ENCODE measurements at places on chromosomes 3 and 15.

DNA sequence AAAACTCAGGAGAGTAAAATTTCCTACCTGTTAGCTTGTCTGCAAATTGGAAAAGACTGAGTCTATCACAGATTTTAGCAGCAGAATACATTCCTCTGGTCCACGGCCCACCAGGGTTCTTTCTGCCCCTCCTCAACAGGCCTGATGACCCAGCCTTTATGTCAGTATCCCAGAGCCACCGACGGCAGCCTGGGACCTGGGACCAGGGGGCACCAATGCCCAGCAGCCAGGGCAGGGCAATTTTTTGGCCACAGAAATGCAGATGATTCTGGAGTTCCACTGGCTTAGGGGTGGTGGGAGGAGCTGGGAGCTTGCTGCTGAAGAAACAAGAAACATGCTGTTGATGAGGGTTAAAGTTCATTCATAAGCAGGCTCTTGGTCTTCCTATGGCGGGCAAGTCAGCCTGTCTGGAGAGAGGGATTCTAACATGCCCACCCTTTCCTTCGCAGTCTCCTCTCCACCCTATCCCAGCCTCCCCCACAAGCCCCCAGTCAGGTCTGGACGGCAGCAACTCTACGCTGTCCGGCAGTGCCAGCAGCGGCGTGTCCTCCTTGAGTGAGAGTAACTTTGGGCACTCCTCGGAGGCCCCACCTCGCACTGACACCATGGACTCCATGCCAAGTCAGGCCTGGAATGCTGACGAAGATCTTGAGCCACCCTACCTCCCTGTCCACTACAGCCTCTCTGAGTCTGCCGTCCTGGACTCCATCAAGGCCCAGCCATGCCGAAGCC, 4.3 kb upstream of the MANF start:
- no peak for DNase-seq

- no peak for DNase-seq
Measured at GRCh38 chr3:71645140-71645539, 61.6 kb upstream of the FOXP1 start.

GRCh38 chr3:60384341-60384740, 866.9 kb downstream of the FHIT start:
- DNase-seq = no peak

DNA sequence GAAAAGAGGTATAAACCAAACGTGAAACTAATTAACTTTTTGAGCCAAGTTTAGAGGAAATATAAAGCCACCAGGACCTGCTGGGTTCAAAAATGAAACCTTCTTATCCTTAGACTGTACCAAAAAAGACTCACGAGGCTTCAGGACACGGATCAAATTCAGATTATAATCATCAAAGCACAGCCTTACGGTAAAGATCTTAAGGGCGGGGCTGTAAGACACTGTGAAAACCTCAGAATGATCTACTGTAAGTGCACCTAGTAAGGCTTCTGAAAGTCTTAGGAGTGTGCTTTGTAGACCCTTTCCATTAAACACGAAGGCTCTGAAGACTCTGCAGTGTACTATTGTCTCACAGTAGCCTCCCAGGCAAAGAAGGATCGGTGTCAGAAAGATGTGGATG, 26.8 kb downstream of the TARS3 start:
- no peak for DNase-seq

- no peak for DNase-seq
Measured at GRCh38 chr15:97502038-97502437, 458.5 kb upstream of the ARRDC4 start.

- DNase-seq = no peak
Measured at GRCh38 chr3:158918008-158918407, 116.2 kb downstream of the MFSD1 start.

DNA sequence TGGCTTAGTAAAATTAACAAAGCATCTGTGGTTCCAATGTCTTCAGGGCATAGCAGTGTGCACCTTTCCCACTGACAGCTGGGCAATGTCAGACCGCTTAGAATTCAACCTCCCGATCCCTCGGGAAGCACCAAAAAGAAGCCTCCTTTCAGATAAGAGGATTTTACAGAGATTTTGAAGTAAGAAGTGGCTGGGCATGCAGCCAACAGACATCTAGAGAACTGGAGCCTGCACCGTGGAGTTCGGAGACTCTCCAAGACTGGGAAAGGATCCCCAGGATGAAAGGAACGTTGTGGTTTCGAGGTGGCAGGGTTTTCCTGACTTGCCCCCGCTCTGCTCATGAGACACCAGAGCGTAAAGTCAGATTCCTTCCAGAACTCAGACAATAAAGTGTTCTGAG, 5.3 kb downstream of the FAM174B start:
- DNase-seq = no peak

GRCh38 chr3:196238612-196239560, 22.6 kb downstream of the SLC51A start:
- no peak for DNase-seq

- DNase-seq = no peak
Measured at GRCh38 chr15:47398594-47398993, 318.7 kb upstream of the SEMA6D start.

DNA sequence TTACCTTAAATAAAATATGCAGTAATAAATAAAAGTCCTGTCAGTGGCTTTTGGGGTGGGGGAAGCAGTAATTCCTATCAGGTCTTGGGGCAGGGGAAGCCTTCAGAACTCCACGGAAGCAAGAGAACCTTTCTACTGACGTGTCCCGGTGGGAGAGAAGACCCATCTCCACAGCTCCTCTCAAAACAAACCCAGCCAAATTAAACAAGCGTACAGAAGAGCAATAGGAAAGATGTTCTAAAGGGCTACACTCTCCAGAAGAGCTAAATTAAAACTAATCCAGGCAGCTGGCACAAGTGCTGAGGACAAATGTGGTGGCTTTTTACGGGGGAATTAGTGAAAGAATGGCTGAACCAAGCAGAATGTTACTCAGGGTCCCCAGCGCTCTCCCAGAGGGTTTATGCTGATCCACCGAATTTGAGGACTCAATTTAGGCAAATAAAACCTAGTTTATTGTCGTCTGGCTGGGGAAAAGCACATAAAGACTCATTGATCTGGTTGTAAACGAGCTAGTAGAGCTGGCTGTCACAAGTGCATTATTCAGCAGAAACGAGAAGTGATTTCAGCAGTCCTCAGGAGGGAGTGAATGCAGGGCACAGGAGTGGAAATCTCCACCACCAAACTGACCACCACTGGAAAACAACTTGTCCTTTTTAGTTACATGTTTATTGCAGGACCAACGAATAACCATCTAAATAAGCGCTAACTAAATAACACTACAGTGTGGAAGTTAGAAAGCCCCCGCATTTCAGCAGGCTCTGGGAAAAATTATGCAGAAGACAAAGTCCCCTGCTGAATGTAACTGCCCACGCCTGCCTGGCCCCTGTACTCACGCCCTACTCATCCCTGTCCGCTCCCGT, 13.5 kb downstream of the BFSP2 start:
- DNase-seq = no peak

GRCh38 chr15:31489801-31490646, 163.4 kb downstream of the KLF13 start:
- DNase-seq = no peak

- DNase-seq = no peak
Measured at GRCh38 chr3:36540888-36541518, 160.7 kb downstream of the STAC start.

DNA sequence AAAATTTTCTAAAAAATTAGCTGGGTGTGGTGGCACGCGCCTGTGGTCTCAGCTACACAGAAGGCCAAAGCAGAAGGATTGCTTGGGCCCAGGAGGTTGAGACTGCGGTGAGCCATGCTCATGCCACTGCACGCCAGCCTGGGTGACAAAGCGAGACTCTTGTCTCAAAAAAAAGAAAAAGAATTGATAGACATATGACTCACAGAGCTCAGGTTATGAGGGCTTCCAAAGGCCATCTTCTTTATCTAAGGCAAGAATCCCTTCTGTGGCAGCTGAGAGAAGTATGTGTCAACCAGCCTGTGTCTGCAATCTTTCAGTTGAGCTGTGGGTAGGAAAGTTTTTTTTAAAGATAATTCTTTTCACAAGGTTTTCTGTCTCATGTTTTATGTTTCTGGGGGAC, 53.9 kb downstream of the MRPS25 start:
- DNase-seq = no peak

DNA sequence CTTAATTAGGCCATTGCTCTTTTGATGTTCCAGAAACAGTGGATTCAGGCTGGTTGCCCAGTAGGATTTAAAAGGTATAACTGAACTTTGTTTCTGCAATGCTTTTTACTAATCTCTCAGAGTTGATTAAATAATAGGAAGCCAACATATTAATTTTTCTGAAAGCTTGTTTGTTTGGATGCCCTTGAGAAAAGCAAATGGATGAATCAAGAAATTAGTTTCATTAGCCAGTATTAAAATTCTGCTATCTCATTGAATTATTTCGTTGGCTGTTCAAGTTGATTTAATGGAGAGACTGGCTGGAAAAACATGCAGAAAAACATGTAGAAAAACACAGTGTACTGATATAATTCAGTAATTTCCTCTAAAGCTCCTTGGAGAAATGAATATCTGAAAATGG, 178.9 kb upstream of the THRB start:
- DNase-seq = no peak

DNA sequence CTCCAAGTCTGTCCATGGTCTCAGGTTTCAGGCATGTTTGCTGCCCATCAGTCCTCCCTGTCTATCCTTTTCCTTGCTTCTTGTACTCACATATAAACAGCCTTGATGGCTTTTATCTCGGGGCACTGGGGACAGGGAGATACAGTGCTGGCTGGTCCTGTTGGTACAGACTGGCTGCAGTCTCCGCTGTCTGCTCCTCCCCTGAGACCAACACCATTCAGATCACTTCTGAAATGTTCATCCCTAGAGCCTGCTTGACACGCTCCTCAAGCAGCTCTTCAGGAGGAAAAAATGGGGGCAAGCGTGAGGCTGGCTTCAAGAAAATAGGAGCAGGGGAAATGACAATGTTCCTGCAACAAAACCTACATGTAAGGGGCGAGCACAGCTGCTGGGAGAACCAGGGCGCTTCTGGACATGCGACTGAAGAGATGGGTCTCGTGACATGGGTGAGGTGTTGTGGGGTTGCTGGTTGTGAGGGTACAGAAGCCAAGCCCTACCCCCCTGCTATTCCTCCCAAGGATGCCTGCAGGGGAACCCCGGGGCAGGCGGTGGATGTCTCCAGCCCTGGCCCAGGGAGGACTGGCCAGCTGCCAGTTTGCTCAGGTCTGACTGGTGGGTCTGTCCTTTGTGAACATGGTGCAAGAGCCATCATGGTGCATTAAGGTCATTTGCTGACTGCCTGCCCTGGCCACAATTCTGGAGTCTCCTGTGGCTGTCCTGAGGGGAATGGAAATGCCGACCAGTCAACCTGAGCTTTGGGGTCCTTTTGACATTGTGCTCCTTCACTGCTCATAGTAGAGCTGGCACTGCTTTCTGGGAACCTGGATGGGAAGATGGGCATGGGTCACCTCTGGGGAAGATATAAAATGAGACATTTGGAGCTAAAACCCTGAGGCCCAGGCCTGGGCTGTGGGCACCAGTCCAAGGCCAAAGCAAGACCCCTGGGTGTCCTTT, 40.1 kb downstream of the KY start:
- DNase-seq = no peak

- DNase-seq = no peak
Measured at GRCh38 chr15:79930516-79930915, 33.7 kb upstream of the MTHFS start.

GRCh38 chr3:163779396-163780344, 1298.6 kb downstream of the SI start:
- no peak for DNase-seq

Measured in stimulated activated CD4-positive, alpha-beta T cell treated with anti-CD3 and anti-CD28 coated beads, Interleukin-1b, Interleukin-23, amount 100 ng/mL, for 24 hours (primary cell).